ENCODE measurements at places on chromosomes 6 and 20.
A peak's percentile ranks its signal among the peaks of the same experiment; 100 is the strongest.

- DNase-seq = no peak
These were observed 4.9 kb upstream of the SUMO4 start for GRCh38 chr6:149395185-149395584.

DNA sequence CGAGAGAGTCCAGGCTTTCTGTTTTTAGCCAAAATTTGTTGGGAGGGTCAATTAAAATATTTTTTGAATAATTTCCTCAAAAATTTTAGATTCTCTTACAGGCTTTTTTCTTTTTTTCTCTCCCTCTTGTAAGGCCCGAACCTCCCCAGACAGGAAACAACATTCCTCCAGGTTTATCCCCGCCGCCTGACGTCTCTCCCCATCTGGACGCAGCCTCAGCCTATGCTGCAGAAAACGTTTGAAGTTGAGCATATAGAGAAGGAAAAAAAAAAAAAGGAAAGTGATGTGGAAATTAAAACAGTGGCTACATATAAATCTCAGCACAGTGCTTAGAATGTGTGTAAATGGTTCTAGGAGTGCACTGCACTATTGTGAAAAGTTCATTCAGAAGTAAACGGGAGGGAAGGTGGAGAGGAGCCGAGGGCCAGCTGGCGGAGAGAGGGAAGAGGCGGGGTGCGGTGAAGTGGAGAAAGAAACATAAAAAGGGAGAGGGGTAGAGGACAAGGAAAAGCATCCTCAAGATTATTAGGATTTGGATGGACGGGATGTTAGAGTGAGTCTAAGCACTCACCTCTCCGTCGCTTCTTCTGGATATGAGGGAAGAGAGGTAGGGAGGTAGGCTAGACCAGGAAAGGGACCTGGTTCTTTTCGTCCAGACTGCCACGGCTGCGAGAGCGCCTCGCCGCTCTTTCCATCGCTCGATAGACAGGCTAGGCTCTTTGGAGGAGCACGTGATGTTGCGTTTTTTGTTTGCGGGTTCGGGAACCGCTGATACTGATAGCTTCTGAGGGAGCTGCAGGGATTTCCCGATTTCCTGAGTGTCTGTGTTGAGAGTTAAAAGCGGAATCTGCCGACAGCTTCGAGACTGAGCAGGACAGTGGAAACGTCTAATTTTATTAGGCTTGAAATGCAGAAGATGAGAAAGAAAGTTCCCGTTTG is 98.7 kb downstream of the TRIM27 start:
- DNase-seq = no peak

GRCh38 chr6:156719720-156720563 is 57.2 kb upstream of the ARID1B start:
- peak; percentile 69 for DNase-seq

GRCh38 chr6:90190752-90191395 is 105.8 kb downstream of the BACH2 start:
- no peak for DNase-seq

GRCh38 chr6:23499549-23499948 is 626.5 kb upstream of the NRSN1 start:
- DNase-seq = no peak

DNA sequence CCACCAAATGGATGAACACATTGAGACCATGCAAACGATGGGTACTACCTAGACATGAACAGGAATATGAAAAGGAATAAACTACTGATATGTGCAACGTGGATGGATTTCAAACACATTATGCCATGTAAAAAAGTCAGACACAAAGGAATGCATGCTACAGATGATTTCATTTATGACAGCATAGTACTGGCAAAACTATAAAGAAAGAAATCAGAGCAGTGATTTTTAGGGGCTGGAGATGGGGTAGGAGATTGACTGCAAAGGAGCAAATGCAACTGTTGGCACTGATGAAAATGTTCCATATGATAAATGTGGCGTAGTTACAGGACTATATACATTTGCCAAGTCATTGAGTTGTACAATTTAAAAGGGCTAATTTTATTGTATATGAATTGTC is 13.4 kb upstream of the COL12A1 start:
- no peak for DNase-seq

GRCh38 chr6:132907914-132908313 is 93.5 kb downstream of the RPS12 start:
- DNase-seq = no peak

Measured in HAP-1 (cell line).